ENCODE measurements at places on chromosomes 2 and 18.
A peak's percentile ranks its signal among the peaks of the same experiment; 100 is the strongest.

- DNase-seq = no peak
Measured at GRCh38 chr18:24560511-24560981, 100.1 kb downstream of the HRH4 start.

DNA sequence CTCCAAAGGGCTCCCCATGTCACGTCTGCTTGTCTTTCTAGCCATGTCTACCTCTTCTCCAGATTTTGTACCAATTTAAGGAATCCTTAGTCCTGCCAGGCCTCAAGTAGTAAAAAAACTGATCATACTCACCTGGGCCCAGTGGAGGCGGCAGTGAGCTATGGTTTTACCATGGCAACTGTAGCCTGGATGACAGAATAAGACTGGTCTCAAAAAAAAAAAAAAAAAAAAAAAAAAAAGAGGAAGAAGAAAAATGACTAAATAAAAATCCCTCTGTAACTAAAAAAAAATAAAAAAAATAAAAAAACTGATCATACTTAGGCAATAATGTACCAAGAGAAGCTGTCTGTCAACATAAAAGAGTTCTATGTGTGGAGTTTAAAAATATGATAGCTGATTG, 221.6 kb downstream of the NR4A2 start:
- no peak for DNase-seq

GRCh38 chr2:3356799-3357198, 20.8 kb downstream of the EIPR1 start:
- no peak for DNase-seq

DNA sequence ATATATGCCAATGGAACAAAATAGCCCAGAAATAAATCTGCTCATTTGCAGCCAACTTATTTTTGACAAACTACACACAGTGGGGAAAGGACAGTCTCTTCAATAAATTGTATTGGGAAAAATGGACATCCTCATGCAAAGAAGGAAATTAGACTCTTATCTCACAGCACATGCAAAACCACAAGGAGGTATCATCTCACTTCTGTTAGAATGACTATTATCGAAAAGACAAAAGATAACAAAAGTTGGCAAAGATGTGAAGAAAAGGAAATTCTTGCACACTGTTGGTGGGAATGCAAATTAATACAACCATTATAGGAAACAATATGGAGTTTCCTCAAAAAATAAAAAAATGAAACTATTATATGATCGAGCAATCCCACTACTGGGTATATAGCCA, 16.3 kb upstream of the WDR75 start:
- no peak for DNase-seq

GRCh38 chr2:178072000-178072382, 586 bp downstream of the PDE11A start:
- DNase-seq = no peak

DNA sequence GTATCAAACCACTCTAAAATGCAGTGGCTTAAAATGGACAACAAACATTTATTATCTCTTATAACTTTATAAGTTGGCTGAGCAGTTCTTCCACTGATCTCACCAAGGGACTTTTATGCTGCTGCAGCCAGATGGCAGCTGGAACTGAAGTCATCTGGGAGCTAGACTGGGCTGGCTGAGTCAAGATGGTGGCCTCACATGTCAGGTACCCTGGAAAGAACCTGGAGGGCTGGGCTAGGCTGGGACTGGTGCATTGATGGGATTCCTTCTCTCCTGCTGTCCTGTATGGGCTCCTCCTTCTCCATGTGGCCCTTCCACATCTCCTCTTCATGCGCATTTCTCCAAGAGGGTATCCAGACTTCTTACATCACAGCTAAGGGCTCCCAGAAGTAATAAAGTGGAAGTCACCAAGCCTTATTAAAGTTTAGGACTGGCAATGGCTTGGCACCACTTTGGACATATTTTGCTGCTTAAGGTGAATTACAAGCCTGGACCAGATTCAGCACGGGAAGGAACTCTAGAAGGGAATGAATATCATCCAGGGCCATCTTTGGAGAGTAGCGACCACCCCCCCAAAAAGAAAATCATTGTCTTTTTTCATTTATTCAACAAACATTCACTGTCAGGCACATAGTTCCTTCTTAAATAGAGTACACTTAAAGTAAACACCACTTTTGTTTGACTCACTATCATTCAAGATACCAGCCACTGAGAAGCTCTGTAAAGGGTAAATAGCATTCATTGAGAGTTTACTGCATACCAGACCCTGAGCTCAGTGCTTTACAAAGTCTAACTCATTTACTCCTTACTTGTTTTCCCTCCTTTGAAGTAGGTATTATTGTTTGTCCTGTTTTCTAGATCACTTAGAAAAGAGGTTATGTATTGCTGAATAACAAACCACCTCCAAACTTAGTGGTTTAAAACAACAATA, 138.0 kb downstream of the ZFP36L2 start:
- no peak for DNase-seq

DNA sequence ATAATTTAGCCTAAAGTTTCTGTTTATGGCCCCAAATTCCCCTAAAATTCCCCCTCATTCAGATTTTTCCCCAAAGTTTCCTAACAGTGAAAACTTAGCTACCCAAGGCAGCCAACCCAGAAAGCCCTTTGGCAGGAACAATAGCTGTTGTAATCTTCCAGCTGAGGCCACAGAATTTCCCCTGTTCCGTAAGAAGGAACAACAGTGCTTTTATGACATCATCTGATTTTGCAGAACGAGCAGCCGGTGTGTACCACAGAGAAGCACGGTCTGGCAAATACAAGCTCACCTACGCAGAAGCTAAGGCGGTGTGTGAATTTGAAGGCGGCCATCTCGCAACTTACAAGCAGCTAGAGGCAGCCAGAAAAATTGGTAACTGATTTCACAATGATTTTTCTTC, 6.3 kb downstream of the TNFAIP6 start:
- no peak for DNase-seq

DNA sequence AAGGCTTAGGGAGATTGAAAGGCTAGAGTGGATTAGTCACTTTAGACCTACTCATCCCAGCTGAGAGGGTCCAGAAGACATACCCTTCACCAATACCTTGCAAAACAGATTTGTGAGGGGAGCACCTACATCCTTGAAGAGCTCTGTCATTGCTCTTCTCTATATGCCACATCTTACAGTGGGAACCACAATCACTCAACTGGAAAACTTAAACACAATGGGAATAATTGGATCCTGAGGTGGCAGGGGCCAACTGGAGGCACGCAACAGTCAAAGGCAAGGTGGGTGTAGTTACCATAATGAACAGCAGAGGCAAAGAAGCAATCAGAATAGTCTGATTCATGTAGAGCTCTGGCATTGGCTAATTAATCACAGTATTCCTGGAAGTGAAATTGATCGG, 35.4 kb downstream of the PDE1A start:
- DNase-seq = no peak

- no peak for DNase-seq
Measured at GRCh38 chr18:24018299-24018886, 3.8 kb downstream of the TTC39C start.

GRCh38 chr2:207725873-207726578, 14.6 kb downstream of the CCNYL1 start:
- DNase-seq = no peak

DNA sequence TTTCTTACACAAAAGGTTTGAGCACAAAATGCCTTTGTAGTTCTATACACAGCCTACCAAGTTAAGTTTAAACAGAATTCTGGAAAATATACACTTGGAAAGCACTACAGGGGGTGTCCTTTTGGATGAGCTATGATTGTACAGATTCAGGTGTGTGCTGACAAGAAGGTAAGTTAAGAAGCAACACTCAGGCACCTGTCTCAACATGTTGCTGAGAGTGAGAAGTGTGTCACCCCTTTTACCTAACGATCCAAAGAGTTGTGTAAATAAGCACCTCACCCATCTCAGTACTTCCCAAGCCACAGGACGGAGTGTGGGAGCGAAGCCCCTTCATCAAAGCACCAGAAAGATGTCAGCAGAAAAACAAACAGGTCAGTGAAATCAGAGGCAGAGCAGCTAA, 109.5 kb upstream of the DAPL1 start:
- no peak for DNase-seq

DNA sequence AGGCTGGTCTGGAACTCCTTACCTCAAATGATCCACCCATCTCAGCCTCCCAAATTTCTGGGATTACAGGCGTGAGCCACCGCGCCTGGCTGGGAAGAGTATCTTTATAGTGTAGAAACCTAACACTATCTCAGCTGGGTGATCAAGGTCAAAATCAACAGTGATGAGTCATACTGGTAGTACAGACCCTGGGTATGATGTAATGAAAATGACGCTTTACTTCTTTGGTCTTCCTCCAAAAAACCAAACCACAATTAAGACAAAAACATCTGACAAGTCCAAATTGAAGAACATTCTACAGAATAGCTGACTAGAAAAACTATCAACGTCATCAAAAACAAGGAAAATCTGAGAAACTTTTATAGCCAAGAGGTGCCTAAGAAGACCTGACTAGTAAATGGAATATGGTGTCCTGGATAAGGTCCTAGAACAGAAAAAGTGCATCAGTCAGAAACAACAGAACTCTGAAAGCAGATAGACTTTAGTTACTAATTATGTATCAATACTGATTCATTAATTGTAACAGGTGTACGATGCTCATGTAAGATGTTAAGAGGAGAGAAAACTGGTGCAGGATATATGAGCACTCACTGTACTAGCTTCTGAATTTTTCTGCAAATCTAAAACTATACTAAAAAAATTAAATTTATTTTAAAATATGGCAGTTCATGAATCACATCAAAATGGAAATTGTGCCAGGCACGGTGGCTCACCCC, 25.4 kb downstream of the PDCL3 start:
- DNase-seq = peak; percentile 65

DNA sequence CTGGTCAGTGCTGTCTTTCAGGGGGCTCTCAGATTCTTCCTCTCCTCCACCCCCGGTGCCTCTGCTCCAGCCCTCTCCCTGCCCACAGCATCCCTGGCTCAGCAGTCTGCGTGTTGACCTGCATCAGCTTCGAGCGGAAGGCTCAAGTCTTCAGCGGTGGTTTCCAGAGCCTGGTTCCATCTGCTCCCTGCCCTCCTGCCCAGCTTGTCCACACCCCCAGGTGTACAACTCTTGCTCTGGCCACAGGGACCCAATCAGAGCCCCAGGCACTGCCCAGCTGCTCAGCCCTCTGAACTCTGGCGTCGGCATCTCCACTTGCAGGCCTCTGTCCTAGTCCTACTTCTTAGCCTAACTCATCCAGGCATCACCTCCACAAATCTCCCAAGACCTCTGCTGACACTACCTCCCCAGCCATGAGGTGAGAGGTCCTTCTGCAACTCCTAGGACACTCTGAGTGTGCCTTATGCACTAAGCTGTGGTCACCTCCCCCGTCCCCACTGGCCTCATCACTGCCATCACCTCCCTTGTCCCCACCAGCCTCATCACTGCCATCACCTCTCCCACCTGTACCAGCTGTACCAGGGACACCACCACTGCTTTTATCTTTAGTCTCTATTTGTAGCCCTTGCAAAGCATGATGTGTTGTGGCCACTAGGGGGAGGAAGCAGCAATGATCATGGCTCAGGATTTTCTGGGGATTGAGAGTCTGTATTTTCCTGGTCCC, 60.9 kb downstream of the EDAR start:
- peak; percentile 18 for DNase-seq

DNA sequence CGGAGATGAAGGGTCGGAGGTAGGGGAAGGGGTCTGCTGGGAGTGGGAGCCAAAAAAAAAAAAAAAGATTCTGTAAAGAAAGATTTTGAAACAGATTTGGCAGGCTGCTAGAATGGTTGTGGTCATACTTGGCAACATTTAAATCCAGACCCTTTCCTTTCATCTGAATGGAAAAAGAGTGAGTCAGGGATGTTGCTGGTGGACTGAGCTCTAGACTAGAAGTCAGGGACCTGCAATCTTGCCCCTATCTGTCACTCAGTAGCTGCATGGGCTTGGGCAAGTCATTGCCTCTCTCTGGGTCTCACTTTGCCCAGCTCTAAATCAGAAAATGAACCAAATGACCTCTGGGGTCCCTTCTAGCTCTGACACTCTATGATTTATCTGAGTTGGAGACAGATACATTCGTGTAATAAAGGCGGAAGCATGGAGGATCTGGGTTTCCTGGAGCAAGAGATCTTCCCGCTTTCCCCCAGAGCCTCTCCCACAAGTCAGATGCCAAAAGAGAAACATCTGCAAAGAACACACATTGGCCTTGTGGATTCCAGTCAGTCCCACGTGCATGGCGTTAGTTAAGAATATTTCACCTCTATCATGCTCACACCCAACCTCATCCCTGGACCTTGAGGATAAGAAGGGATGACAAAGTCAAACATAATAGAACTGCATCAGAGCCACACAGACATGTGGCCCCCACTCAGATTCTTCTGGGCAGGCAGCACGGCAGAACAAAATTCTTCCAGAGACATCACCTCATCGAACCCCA, 58.5 kb downstream of the ADD2 start:
- no peak for DNase-seq

GRCh38 chr2:119116411-119117295, 41.9 kb downstream of the C1QL2 start:
- no peak for DNase-seq

- no peak for DNase-seq
Measured at GRCh38 chr2:224940618-224941017, 101.7 kb downstream of the DOCK10 start.

DNA sequence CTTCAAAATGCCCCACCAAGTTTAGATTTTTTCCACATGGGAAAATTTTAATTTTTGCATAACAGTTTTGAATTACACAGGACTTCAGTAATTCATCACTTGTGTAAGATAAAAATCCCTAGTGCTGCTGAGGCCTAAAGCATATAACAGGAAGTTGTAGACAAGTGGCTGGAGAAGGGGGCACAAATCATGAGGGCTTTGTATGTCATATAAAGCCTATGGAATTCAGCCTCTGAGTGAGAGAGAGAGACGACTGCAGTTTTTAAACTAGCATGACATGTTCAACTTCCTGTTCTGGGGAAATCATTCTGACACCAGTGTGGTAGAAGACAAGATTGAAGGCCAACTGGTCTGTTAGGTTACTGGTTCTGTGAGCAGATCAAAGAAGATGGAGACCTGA, 187.3 kb upstream of the CHST9 start:
- DNase-seq = no peak

DNA sequence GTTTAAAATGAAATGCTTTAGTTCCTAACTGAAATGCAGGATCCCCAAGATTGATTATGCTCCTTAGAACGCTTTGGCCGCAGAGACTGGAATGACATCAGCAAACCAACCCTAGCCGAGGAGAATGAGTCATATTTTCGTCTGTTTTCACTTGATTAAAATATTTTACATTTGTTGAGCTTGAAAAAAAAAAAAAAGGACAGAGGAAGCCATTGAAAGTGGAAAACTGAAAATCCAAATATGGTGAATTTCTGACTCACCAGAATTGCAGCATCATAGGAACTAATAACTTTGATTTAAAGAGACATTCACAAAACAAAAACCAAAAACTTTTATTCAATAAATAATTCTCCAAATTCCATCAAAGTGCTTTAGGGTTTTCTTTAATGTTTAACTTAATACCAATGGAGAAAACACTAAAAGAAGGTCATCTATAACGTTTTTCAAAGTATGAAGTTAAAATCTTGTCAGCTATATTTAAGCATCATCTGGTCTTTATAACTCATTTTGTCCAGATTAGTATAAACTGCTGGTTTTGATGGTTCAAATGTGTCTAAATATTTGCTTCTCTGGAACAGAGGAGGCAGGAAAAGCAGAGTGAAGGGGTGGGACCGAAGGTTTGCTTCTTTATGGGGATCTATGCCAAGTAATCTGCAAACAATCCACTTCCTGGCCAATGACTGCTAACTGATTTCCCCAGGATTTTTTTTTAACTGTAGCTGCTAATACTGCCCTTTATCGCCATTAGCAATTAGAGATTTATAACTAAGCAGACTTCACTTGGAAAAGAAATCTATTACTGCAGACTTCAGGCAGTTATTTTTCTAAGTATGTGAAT, 30.9 kb upstream of the COL5A2 start:
- DNase-seq = peak; percentile 84

GRCh38 chr2:227161947-227162346, 2.1 kb downstream of the COL4A4 start:
- no peak for DNase-seq

All from non-pigmented ciliary epithelial cell (primary cell).